ENCODE measurements at places on chromosomes 6 and 20.

DNA sequence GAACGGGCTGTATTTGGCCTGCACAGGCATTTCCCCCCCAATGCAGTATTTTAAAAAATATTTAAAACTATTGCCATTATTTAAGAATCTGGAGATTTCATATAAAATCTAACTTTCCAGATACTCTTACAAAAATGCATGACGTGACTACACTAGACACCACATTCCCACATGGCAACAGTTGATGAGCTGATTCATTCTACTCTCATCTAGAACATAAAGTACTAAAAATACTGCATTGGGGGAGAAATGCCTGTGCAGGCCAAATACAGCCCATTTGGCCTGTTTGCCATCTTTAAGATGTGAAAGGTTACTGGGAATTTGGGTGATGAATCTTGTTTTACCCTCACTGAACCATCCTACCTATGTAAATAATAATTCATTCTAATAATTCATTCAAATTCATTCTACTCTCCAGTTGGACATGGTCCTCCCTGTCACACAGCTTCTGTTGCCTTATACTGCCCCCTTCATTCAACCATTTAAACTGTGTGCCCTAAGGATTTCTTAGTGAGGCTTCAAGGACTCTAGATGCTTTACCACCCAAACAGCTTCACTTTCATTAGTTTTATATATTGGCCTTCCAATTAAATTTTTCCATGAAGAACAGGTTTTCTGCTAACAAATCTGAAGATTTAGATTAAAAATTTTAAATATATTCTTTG, 6.9 kb upstream of the ZSCAN16 start:
- peak; percentile 17 for DNase-seq

GRCh38 chr6:51788121-51788520, 299.3 kb downstream of the PKHD1 start:
- no peak for DNase-seq

- DNase-seq = no peak
Observed at GRCh38 chr6:143828572-143828971, 14.6 kb upstream of the LTV1 start.

DNA sequence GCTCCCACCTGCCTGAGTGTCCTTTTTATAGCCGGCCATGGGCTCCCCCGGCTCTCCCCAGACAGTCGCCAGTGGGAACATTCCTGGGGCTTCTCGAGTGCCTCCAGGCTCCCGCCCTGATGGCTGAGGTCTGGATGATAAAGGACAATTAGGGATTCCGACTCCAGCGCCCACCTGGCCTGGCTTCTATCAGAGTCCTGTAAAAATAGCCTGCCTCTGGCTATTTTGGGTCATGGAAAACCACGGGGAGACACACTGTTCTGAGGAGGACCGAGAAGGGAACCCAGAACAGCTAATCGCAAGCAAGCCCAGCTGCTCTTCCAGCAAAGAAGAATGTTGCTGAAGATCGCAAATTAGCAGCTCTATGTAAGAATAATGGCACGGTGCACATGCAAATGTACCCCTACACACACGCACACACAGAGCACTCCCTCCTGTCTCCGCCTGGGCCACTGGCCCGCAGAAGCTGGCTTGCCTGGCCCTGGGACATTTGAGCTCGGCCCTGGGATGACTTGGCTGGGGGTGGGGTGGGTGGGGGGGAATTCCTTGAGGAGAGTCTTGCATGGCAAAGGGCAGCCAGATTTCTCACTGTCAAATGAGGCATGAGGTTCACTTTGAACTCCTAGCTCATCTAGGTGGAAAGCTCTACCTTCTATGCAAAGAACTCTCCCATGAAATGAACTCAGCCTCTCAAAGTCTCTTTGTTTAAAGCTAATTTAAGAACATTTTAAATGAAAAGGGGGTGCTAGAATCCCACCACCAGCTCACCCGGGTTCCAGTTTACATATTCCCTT, 55.3 kb downstream of the CTCFL start:
- no peak for DNase-seq

GRCh38 chr6:33766921-33767907, 20.5 kb upstream of the IP6K3 start:
- no peak for DNase-seq

DNA sequence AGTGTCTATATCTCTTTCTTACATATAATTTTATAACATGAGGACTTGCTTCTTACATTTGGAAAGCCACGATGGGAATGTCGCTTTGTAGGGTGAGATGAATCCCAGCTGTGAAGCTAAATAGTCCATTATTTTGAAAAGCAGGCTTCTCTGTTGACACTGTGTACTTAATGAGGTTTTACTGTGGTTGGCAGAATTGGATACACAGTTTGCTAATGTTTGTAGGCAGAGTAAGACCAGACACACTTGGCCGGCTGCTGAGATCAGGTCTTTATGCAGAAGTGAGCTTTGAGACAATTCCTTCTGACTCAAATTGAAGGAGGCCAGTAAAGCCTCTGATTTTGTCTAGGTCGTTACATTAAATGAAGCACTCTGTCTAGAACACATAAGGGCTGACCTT, 93.0 kb downstream of the NDUFAF5 start:
- DNase-seq = no peak

GRCh38 chr6:53369051-53369450, 20.3 kb upstream of the ELOVL5 start:
- no peak for DNase-seq

DNA sequence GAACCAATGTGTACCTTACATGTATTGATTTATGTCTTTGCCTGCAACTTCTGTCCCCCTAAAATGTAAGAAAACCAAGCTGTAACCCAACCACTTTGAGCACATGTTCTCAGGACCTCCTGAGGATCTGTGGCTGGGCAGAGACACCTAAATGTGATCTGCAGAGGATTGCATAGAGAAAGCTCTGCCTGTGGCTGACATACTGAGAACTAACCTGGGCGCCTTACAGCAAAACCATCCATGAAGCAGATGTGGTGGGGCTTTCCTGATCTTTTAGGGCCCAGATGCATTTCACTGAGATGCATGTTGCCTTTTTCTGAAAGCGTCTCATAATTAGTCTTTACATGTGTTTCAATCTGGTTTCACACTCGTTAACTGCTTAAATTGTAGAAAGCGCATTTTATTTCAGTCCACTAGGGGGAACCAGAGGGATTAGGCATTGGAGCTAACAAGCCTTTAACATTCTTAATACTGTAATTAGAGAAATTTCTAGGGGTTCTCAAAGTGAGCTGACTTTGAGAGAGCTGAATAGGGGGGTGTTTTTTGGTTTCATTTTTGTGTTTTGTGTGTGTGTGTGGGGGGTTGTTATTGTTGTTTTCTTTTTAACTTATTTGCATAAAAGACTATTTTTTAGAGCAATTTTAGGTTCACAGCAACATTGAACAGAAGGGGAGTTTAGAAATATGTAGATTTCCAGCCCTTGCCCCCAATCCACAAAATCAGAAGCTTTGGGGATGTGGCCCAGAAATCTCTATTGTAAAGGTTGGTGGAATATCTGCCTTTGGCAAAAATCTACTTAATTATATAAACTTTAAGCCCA, 50.9 kb upstream of the FAM184A start:
- peak; percentile 77 for DNase-seq

GRCh38 chr20:25283221-25283951, 35.5 kb downstream of the PYGB start:
- no peak for DNase-seq

GRCh38 chr6:157376706-157377230, 4.2 kb upstream of the ZDHHC14 start:
- DNase-seq = no peak

DNA sequence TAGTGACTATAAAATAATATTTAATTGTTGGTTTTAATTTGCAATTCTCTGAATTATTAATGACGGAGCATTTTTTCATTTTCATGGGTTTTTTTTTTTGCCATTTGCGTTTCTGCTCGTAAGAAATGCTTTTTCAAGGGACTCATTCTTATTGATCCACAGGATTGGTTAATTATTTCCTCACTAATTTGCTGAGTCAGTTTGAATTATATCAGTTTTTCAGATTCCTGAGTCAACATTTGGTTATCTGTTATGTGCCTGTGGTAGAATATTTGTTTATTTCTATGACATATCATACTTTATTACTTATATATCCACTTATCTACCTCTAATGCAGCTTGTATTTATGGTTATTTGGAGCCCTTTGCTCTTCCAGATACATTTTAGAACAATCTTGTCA, 257.0 kb upstream of the BTBD3 start:
- DNase-seq = no peak

DNA sequence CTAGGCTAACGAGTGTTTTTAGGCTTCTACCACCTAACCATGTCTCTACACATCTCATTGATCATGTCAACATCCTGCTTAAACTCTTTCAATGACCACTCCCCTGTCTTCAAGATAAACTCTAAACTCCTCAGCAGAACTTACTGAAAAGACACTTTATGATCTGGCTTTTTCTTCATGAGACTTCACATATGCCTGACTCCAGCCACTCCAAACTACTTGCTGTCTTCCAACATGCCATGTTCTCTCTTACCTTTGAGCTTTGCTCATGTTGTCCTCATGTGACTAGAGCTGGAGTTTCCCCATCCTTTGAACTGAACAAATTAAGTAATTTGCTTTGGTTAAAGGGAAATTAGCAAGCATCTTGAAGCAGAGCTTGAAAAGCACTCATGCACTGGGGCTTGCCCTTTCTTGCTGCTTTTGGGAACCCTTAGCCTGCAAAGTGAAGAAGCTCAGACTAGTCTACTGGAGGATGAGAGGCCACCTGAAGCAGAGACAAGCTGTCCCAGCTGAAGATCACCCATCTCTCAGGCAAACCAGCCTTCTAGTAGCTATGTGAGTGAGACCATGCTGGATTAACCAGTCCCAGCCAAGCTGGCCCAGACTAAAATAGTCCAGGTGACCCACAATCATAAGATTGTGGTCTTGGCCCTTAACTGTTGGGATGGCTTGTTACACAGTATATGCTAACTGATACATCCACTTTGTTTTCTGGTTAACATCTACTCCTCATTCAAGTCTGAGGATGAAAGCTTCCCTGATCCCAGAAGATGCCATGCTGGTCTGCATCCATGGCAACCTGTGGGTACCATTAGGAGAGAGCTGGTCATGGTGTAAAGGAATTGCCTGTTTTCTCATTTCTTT, 235.8 kb downstream of the GMPR start:
- no peak for DNase-seq

DNA sequence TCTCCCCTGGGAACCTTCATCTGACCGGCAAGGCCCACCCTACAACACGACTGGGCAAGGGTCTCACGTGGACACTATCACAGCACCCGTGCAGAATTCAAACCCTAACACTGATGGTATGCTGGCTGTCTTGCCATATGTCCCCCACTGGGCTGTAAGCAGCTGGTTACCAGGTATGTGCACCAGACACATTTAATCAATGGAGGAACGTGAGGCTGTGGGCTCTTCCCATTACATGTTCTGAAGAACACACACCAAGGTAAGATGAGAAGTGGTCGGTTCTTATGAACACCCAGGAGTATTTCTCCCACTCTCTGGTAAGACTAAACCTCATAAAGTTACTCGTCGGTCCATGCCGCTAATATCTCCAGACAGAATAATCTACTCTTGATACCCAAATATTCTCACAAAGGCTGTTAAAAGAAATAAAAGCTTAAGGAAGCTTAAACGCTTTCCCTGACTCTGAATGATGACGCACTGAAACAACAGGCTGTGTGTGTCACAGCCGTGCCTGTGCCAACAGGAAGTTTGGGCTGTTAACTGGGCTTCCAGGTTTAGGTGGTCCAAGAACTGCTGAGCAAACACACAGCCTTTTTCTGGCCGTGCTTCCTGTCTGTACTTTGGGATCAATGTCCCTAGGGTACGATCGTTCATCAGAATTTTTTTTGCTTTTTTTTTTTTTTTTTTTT, 75.3 kb downstream of the SLC23A2 start:
- DNase-seq = peak; percentile 60

GRCh38 chr20:50845566-50846215, 50.8 kb downstream of the BCAS4 start:
- no peak for DNase-seq

DNA sequence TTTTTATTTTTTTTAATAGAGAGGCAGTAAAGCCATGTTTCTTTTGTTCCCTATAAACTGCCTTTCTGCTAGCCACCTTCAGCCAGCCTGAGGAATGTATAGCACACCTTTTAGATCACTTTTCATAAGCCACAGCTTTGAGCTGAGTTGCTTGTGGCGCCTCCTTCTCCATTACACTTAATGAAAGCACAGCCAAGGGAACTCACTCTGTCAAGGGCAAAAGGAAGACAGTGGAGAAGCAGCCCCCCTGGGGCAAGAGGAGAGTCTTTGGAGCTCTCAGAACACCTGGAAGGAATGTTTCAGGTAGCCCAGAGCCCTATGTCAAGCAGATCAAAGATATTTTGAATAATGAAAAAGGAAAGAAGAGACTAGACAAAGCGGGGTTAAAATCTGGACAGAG, 235.1 kb downstream of the CLIC5 start:
- DNase-seq = no peak

- no peak for DNase-seq
Observed at GRCh38 chr6:124768224-124768623, 194.0 kb upstream of the RNF217 start.

DNA sequence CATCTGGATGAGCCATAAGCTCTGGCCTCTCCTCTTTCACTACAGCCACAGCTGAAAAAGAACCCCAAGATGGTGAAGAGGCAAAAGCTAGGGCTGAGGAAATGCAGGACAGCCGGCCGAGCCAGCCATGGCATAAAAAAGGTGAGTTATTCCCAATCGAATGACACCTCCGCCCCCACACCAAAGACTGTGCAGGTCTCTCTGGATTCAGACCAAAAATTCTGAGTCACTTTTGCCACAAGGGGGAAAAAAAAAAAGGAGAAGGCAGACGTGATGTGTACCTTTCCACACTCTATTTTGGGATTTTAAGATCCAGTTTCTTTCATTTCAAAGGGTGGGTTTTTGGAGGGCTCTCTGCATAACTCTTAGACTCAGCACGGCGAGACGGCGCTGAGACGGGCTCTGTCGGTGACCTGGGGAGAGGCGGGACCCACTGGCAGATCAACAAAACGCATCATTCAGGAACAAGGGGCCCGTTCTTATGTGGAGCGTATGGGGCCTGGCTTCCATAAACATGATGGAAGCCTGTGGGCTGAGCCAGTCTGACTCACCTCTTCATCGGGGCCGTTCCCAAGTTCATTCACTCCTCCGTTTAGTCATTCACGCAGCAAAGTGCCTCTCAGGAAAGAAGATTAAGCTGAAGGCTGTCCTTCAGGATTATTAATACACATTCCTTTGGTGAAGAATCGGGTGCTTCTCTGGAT, 54.8 kb downstream of the NFATC2 start:
- DNase-seq = peak; percentile 97

DNA sequence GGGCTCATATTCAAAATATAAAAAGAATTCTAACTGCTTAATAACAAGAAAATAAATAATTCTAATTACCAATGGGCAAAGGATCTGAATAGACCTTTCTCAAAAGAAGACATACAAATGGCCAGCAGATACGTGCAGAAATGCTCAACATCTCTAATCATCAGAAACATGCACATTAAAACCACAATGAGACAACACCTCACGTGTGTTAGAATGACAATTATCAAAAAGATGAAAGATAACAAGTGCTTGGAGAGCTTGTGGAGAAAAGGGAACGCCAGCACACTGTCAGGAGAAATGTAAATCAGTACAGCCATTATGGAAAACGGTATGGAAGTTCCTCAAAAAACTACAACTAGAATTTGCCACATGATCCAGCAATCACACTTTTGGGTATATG, 53.6 kb downstream of the MBOAT1 start:
- no peak for DNase-seq
